ENCODE measurements at places on chromosomes 1 and 21.

GRCh38 chr1:109198043-109198695, 15.5 kb upstream of the SARS1 start:
- no peak for DNase-seq

- no peak for DNase-seq
These were observed 100.9 kb downstream of the TSEN15 start for GRCh38 chr1:184152434-184152898.

- no peak for DNase-seq
These were observed 12.9 kb downstream of the TTC34 start for GRCh38 chr1:2788506-2789163.

DNA sequence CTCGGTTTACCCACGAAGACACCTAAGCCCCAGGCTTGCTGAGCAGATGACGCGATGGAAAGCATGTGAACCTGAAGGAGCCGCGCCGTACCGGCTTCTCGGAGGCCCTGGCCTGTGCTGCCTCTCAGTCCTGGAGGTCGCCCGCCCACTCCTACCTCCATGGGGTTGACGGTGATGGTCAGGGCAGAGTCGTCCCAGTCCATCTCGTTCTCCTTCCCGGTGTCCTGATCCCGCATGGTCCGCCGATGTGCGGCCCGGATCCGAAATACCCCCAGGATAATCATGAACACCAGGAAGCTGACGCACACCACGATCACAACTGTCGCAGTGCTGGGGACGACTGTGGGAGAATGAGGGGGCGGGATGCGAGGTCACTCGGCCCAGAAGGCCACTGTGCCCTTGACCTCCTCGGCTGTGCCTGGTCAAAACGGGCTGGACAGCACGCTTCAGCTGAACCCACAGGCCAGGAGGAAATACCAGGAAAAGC, 79.6 kb downstream of the PIK3CD start:
- DNase-seq: no peak

GRCh38 chr1:68281946-68282615, 49.8 kb upstream of the WLS start:
- DNase-seq: no peak

- no peak for DNase-seq
These were observed 41.3 kb downstream of the NFYC start for GRCh38 chr1:40732756-40733301.

DNA sequence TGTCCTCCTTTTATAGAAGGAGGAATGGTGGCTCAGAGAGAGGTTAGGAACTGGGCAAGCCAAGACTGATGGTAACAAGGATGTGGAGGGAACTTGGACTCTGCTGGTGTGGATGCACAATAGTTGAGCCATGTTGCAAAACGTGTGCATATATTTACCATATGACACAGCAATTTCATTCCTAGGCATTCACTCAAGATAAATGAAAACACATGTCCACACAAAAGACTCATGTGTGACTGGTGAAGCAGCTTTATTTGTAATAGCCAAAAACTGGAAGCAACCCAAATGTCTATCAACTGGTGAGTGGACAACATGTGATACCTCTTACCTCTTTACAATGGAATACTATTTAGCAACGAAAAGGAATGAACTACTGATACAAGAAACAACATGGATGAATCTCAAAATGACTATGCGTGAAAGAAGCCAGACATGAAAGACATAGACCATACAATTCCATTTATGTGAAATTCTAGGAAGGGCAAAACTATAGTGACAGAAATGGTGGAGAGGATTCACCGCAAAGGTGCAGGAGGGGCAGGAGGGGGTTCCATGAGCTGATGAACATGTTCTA, 36.2 kb downstream of the CAMK2N1 start:
- no peak for DNase-seq

DNA sequence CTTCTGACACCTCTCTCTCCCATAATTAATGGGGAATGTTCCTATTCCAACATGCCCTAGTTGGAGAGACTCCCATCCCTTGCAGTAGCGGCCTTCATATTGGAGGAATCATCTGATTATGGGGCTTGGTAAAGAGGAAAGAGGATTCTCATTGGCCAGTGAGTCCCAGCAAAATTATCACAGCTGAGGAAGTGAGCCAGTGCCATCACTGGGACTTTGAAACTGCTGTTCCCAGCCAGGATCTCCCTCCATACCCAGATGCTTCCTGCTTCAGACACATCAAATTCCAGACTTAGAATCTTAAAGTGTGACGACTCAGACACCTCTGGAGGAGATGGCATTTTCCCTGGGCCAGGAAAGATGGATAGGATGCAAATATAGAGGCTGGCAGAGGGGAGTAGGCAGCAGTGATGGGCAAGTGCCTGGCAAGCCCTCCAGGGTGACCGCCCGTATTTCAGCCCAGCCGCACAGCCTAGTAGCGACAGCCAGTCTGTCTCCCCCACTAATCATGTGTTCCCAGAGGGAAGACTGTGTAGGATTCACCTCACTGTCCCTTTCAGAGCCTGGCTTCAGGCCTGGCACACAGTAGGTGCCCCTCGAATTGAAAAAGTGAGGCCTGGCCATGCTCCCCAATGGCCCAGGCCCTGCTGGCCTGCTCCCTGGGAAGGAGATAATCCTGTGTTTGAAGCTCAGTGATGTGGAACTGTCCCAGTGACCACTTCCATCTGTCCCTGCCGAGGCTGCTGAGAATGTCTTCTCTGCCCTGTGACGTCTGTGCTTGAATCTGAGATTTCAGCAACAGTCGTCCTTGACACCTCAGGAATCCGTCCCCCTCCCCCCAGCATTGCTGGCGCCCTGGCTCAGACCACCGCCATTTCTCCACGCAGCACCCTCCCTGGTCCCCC, 41.2 kb upstream of the MAGOH start:
- no peak for DNase-seq

GRCh38 chr21:18772404-18772803, 368.8 kb upstream of the TMPRSS15 start:
- DNase-seq: no peak

DNA sequence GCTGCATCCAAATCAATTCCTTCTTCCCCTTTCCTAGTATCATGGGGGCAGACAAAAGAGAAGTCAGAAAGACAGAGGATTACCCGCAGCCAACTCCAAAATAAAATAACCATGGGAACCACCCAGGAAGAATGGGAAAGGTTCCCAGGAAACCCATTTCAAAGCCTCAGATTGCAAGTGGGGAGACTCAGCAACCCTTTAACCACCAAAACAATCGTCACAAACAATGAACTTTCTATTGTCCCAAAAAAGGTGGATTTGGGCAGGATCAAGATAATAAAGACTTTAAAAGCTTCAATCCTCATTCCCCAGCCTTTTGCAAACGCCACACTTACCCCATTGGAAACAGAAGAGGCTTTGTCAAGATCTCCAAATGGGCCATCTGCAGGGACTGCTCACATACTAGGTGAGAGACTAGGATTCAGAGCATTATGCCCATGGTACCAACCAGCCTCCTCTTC, 5.1 kb downstream of the TIAM1 start:
- no peak for DNase-seq

DNA sequence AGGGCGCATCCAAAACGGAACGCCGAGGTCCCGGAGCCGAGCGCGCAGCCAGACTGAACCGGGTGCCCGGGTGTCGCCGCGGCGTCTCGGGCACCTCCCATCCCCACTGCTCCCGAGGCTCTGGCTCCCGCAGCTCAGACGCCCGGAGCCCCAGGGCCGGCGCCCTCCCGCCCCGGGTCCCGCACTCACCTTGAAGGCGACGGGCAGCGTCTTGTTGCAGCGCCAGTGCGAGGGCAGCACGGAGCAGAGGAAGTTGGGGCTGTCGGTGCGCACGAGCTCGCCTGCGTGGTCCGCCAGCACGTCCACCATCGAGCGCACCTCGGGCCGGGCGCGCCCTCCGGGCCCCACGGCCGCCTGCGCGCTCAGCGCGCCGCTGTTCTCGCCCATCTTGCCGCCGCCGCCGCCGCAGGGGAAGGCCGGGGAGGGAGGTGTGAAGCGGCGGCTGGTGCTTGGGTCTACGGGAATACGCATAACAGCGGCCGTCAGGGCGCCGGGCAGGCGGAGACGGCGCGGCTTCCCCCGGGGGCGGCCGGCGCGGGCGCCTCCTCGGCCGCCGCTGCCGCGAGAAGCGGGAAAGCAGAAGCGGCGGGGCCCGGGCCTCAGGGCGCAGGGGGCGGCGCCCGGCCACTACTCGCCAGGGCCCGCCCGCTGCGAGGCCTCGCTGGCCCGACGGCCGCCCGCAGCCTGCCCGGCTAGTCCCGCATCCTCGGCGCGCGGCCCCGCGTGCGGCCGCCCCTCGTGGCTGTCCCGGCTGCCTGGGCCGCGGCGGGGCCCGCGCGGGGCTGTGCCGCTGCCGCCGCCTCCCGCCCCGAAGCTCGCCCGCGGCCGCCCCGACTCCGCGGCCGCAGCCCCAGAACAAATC, 447 bp downstream of the RUNX3 start:
- peak; percentile 64 for DNase-seq

DNA sequence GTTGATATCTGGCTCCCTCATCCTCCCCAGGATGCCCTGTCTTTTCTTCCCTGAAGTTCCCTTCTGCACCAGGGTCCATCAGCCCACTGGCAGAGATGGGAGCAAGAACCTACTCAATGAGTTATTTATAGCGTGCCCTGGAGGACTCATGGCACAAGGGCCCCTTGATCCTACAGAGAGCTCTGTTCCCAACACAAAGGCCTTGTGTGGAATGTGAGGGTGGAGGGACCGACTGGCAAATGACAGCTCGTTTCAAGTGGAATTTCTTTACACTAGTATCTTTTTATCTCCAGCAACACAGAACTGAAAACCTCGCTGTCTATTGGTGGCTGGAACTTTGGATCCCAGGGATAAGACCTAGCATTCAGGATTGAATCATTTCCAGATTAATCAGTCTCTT, 22.4 kb downstream of the CHI3L2 start:
- DNase-seq: no peak

DNA sequence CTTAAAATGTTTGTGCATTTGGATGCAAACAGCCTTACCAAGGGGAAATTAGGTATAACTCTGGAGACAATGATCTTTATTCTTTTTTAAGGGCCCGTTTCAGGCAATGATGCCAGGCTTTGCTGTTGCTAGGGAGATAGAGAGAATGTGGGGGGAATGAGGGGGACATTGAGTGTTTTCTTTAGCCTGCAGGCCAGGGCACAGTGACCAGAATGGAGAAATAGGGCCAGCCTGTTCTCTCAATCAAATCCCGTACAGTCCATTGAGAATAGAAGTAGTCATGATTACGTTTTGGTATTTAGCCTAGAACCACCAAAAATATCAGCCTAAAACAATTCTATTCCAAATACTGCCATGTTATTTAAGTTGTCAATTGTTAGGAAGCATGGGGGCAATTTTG, 49.0 kb downstream of the RGS7 start:
- no peak for DNase-seq

DNA sequence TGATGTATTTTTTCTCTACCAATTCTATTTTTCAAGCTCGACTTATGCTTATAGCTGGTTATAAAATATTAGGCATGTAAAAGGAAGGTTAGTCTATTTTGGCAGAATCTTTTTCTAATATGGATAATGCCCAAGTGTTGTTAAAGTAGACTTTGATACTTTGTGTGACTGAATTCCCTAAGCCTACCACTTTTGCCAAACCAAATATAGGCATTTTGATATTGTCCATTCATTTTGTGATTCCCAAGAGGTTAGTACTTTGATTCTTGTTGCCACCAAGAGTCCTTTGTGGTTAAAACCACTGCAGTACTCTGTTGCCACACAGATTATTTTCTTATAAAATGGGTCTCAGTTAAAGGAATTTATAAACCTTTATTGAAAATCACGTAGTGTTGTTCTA, 4.2 kb downstream of the WDR3 start:
- no peak for DNase-seq

GRCh38 chr1:219385787-219386427, 212.2 kb downstream of the LYPLAL1 start:
- no peak for DNase-seq

DNA sequence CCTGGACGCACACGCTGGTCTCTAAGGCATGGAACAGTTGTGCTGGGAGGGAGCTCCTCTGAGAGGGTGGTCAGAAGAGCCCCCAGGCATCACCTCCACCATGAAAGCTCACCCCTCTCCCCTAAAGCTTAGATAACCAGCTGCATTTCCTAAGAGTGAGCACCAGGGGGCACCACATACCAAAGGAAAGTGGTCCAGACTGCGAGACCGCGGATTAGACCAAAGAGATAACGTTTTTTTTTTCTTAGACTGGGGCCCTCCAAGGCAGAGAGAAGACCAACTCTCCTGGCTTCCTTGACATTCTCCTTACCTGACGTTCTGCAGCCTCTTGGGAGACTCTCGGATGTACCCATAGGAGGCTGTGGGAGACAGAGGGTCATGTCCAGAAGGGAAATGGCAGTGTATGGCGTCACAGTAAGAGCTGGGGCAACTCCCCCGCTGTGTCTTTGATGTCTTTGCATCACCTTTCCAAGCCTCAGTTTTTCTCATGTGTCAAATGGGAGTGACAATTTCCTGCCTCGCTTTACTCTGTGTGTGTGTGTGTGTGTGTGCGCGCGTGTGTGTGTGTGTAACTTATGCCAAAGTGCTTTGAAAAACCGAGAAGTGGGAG, 12.3 kb upstream of the IFNLR1 start:
- DNase-seq: peak; percentile 70

GRCh38 chr1:203744075-203744972, 20.7 kb upstream of the LAX1 start:
- peak; percentile 10 for DNase-seq

DNA sequence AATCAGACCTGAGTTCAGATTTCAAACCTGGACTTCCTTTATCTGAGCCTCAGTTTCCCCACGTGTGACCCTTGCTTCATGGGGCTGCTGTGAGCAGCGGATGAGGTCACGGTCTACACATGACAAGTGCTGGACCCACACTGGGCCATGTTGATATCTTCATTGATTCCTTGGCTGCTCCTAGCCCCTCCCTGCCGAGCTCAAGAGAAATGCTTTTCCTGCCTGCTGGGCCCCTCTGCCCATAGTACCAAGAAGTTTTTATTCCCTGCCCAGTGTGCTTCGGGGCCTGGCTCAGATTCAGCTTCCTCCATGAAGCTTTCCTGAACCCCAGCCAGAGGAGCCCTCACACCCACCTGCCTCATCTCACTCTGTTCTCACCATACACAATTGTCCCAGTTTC, 181.6 kb downstream of the PTPRU start:
- no peak for DNase-seq

- no peak for DNase-seq
These were observed 147.7 kb upstream of the ARHGEF16 start for GRCh38 chr1:3306583-3307291.

DNA sequence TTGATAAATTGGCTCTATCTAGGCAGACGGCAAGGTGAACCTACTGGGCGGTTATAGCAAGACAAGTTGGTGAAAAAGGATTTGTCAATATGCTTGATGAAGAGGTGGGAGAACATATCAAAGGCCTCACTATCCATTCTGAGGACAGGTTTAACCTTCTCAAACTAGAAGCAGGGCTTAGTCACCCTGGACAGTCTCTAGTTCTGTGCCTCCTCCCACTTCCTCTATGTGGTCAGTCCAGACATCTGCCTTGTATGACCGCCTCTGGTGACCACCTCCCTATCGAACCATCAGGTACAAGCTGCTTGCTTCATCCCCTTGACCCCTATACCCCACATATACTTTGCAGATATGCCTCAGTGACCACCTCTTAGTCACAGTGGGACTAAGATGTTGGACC, 2.3 kb upstream of the SCYL3 start:
- DNase-seq: no peak

GRCh38 chr1:51957618-51958017, 32.9 kb downstream of the RAB3B start:
- no peak for DNase-seq
